ENCODE measurements at places on chromosomes 2 and 18.

DNA sequence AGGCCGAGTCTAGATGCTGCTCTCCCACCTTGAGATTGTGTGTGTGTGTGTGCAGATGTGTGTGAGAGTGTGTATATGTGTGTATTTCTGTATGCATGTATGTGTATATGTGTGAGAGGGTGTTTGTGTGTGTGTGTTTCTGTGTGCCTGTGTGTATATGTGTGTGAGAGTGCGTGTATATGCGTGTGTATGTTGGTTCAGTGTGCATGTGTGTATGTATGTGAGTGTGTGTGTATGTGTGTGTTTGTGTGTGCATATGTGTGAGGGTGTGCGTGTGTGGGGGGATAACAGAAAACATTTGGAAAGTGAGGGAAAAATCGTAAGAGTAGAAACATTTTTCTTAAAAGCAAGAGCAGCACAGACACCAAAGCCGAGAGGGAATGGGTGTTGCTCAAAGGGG is 309.1 kb downstream of the NDUFA10 start:
- DNase-seq: no peak

GRCh38 chr18:77112747-77113092 is 19.9 kb downstream of the MBP start:
- no peak for DNase-seq

GRCh38 chr2:148561389-148561788 is 83.2 kb upstream of the EPC2 start:
- no peak for DNase-seq

- no peak for DNase-seq
Measured at GRCh38 chr2:207162316-207162715, 3.4 kb downstream of the KLF7 start.

- DNase-seq: no peak
Measured at GRCh38 chr2:23286758-23287704, 97.9 kb upstream of the KLHL29 start.

DNA sequence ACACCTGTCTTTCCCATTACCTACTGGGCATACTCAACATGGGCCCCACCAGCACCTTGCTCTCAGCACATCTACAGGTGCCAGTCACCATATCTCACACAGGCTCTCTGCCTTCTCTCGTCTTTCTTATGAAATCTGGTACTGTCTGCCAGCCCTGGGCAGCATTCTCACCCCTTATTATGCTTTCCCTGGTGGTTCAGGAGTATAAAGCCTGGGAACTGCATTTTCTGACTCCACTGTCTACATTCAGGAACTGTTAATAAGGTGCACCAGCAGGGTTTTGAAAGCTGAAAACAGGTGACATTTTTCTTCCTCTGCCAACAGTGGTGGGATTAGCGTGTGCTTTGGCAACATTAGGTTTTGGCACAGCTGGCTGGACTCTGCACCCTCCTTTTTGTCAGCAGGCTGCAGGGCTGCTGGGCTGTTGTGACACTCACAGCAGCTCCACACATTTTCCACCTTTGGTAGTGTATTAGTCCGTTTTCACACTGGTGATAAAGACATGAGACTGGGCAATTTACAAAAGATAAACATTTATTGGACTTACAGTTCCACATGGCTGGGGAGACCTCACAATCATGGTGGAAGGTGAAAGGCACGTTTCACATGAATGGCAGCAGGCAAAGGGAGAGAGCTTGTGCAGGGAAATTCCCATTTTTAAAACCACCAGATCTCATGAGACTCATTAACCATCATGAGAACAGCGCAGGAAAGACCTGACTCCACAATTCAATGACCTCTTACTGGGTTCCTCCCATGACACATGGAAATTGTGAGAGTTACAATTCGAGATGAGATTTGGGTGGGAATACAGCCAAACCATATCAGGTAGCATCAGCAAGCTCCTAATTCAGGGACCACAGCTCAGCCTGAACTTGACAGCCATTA is 343.1 kb upstream of the LYPD1 start:
- DNase-seq: no peak

DNA sequence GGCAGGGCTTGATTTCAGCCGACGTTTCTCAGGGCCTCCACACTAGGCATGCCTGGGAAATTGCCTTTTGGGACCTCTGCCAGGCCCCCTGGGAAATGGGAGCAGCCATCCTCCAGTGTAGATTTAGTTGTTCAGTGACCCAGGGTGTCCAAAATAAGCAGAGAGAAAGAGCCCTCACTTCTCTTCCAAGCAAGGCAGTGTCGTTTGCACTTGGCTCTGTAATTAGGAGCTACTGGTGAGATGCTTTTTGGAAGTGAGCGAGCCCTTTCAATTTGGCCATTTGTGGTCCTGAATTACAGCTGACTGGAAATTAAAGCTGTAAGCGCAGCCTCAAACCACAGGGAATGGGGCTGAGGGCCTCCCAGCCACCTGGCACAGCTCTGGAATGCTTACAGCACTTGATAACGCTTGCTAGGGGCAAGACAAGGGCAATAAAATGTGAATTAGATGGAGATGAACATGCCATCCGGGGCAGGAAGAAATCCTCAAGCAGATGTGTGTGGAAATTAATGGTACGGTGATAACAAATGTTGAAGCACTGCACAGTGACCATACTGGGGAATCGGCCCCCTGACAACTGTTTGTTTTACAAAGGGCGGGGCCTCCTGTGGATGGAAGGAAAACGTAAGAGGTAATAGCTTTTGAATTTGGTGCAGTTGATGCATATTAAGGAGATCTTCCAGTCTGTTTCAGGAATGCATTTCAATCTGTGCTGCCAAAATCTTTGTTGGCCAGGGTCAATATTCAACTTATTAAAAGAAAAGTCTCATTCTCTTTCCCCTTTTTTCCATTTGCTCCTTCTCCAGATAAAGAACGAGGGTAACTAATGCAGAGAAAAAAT is 173.1 kb downstream of the UXS1 start:
- no peak for DNase-seq

Data from stimulated activated CD8-positive, alpha-beta memory T cell treated with anti-CD3 and anti-CD28 coated beads, Interleukin-15, amount 100 ng/mL, for 1 hour (primary cell).